ENCODE measurements at places on chromosomes 2 and 18.

DNA sequence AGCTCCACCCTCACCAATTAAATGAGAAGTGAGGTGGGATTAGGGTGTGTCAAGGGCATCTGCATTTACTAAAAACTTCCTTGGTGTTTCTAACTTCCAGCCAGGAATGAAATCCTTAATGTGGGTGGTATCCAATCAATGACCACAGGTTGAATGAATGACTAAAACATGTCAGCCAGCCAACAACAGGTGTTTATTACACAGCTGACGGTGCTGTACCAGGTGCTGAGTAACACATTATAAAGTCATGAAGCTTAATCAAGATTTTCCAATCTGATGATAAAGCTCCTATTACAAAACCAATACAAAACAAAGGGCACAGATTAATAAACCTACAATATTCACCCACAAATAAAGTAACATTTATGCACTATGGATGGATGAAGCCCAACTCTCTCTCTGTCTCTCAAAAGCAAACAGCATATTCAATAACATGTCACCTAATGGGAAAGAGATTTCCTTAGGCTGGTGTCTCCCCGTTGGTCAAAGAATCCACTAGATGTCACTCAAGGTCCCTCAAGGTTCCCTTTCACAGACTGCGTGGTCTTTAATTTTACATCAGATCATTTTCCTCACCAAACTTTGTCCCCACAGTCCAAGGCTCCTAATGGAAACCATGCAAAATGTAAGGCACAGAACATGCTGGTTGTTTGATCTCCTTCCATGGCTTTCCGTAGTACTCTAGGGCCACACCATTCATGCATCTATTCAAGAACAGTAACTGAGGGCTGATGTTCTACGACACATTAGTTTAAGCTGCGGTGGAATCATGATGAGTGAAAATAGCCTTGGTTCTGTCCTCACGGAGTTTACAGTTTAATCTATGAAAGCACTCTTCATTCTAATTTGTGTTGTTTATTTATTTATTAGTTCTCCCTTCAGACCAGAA, 6.4 kb upstream of the PTPN4 start:
- peak; percentile 34 for DNase-seq

- no peak for DNase-seq
Measured at GRCh38 chr18:41343808-41344207, 611.2 kb upstream of the PIK3C3 start.

GRCh38 chr2:124027182-124027581, 2.1 kb downstream of the CNTNAP5 start:
- DNase-seq: peak; percentile 85

DNA sequence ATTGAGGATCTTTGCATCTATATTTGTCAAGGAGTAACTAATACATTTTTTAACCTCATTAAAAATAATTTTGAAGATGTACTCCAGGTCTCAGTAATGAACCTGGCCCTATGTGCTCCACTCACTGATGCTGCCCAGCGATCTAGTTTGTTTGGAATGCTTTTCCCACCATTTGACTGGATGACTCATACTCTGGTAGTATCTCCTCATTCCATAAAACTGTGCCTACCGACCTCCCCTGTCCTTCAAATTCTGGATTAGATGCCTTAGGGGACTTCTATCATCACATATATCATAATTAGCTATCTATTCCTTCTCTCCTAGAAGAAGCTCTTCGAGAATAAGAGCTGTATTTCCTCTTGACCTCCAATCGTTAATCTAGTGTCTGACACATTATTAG, 83.8 kb downstream of the FAM117B start:
- DNase-seq: no peak

DNA sequence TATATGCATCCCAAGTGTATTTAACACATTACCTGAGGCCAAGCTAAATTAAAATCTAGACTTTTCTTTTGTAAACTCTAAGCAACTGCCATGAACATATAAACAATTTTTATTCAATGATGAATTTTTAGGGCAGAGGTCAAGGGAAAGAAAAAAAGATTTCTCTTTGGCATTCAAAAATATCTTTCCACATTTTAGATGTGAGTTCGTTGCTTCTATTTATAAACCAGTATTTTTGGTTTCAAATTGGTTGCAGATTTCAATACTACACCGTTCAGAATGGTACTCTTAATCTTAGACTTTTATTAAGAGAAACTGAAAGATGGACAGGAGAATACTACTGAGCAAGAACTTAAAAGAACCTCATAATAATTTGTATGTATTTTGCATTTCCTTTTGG, 293.6 kb upstream of the CCDC68 start:
- DNase-seq: no peak

DNA sequence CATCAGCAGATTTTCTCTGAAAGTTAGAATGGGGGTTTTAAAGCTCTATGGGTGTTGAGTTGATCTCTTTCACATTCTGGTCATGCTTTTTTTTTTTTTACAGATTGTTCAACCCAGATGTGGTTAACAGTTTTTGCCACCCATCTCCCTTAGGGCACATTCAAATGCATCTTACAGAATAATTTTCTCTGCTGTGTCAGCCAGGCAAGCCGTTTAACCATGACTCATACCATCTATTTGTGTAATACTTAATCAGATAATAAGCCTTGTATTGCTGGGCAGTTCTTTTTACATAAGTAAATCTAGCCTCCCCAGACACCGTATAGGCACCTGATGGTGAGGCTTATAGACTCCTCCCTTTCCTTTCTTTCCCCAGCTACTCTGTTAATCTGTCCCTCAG, 62.0 kb downstream of the TGIF1 start:
- no peak for DNase-seq

DNA sequence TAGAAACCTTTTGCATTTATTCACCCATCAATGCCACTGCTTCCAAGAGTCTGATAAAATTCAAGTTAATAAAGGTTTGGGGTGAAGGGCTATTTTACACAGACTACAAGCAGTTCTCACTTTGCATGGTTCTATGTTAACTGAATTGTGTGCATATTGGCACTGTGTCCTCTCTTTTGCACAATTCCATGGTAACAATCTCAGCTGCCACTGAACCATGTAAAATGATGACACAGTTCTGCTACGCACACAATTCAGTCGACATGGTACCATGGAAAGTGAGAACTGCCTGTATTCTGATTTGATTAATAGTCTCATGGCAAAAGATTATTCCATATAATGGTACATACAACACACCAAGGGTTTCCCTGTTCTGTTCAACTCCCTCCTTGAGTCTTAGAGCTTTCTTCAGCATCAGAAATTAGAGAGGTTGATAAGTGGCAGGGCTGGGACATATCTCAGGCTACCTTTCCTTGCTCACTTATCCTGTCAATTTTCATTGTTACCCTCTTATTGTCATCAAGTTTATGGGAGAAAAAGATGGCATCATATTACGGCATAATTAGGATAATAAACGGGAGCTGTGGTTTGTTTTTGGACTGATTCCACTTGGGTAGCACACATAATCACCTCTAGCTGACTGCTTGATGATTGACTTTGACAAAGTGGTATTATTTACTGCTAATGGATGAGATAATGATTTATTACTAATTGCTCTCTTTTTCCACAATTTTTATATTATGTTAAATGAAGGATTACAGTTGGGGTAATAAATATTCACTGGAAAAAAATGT, 139.3 kb upstream of the CREB1 start:
- peak; percentile 22 for DNase-seq

- DNase-seq: no peak
Measured at GRCh38 chr2:45153121-45153520, 143.9 kb upstream of the SIX2 start.

DNA sequence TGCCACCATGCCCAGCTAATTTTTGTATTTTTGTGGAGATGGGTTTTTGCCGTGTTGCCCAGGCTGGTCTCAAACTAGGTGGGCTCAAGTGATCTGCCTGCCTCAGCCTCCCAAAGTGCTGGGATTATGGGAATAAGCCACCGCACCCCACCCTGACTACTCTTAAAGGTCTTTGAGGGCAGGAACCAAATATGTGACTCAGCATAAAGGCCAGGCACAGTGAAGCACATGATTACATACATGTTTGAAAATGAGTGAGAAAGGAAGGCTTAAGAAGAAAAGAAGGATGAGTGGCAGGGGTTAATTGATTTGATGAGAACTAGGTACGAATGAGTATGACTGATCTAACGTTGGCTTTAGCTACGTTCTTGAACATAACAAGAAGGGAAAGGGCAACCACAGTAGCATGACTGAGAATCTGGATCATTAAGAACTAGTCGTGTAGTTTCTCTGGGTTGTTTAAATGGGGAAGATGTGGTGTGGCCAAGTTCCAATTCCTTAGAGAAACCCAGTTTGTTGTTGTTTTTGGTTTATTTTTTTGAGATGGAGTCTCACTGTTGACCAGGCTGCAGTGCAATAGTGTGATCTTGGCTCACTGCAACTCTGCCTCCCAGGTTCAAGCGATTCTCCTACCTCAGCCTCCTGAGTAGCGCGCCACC, 6.8 kb downstream of the RESP18 start:
- no peak for DNase-seq

- DNase-seq: no peak
Measured at GRCh38 chr18:13611601-13612195, 114.7 kb downstream of the FAM210A start.

GRCh38 chr18:3872641-3873040, 422.7 kb downstream of the TGIF1 start:
- no peak for DNase-seq

DNA sequence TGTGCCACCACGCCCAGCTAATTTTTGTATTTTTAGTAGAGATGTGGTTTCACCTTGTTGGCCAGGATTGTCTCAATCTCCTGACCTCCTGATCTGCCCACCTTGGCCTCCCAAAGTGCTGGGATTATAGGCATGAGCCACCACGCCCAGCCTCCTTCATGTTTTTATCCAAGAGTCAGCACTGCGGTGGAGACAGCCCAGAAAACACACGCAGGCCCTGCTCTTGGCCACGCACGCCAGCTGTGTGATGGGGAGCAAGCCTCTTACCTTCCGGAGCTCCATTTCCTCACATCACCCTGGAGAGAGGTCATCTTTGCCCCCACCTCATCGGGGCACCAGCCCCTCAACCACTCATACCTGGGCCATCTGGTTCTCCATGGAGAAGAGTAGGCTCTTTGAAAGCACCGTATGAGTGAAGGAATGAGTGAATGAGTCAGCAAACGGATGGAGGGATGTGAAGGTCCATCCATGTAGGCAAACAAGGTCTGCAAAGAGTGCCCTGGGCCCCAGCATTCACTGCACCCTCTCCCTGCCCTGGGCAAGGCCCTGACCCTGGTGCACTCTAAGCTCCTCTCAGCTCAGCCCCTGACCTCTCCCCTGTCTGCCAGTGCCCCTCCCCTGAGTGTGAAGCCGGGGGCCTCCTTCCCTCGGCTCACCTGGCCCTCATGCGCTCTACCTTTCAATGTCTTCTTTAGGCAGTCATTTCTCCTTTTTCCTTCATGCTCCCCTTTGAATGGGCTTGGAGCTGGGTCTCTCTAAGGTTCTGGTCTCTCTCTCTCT, 7.4 kb downstream of the GYPC start:
- DNase-seq: no peak

- DNase-seq: peak; percentile 29
Measured at GRCh38 chr2:26243470-26244308, 743 bp downstream of the HADHA start.

- no peak for DNase-seq
Measured at GRCh38 chr2:156430980-156431358, 5.2 kb upstream of the GPD2 start.

DNA sequence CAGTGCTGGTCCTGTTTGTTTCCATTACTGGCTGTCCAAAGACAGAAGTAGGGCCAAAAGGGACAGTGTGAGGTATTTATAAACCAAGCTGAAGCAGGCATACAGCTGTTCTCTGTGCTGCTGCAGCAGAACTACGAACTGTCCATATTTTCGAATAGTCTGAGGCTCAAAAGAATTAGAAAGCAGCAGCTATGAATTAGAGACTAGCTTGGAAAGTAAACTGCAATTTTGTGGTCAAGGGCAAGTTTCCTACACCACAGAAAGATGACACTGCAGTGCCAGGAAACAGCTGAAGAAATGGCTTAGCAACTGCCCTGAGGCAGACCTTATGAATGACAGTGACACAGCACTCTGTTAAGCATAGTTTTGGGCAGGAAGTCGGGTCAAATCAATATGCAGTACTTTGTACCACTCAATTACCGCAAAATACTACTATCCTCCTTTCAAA, 125.3 kb downstream of the TMEM131 start:
- DNase-seq: no peak

- no peak for DNase-seq
Measured at GRCh38 chr2:153218851-153219250, 259.7 kb downstream of the RPRM start.

DNA sequence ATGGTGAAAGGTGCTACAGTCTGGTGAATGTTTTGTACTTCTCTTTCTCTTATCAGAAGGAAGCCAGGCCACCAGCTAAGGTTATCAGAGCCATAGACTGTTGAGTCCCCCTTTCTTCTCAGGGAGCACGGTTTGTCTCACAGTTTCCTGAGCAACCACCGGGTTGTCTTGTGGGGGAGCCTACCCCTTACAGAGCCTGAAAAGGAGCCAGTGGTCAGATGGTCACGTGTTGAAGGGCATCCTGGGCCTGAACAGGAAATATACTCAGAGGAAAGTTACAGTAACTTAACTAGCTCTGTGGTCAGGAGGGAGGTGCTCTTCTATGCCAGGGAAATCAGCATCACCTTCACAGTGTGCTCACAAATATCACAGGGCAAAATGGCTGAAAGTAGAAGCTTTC, 11.6 kb downstream of the CD28 start:
- DNase-seq: no peak

DNA sequence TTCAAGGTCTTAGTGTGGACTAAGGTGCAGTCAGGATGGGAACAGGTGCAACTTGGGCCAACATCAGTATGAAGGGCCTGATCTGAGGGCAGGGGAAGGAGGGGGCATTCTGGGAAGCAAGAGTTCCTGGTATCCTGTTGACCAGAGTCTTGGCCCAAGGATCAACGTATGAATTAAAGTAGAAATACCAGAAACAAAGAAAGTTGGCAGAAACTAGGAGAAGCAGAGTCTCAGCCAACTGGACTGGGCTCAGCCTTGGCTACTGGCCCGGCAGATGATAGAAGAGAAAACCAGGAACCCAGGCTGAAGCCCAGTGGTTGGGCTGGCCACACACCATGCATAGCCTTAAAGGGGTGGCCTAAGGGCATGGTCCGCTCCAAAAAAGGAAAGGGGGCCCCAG, 2.3 kb downstream of the CETN1 start:
- no peak for DNase-seq

DNA sequence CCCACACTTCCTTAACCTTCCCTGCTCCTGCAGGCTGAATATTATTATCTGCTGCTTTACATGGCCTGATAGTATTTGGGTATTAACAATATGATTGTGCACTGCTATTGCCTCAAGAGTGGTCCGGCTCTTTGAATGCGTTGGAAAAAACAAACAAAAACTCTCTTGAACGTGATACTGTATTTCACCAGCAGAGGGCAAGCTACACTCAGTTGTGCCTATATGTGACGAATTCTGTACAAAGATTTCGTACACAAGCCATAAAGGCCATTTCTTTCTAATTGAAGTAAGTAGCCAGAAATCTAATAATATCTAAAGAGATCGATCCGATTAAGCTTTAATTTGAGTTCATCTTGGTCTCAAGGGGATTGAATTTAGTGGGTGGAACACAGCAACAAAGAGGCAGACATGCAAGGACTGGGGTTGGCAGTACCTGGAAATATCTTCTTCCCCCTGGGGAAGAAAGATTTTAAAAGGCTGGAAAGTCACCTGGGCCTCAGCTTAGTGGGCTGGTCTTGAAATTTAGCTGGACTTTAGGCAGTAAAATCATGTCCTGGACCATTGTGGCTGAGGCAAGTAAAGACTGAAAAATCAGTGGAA, 49.3 kb upstream of the RAB6D start:
- DNase-seq: peak; percentile 75

Measured in NCI-H345 (cell line).